PC-9 (cell line): ENCODE measurements at places on chromosomes 5 and 9.

DNA sequence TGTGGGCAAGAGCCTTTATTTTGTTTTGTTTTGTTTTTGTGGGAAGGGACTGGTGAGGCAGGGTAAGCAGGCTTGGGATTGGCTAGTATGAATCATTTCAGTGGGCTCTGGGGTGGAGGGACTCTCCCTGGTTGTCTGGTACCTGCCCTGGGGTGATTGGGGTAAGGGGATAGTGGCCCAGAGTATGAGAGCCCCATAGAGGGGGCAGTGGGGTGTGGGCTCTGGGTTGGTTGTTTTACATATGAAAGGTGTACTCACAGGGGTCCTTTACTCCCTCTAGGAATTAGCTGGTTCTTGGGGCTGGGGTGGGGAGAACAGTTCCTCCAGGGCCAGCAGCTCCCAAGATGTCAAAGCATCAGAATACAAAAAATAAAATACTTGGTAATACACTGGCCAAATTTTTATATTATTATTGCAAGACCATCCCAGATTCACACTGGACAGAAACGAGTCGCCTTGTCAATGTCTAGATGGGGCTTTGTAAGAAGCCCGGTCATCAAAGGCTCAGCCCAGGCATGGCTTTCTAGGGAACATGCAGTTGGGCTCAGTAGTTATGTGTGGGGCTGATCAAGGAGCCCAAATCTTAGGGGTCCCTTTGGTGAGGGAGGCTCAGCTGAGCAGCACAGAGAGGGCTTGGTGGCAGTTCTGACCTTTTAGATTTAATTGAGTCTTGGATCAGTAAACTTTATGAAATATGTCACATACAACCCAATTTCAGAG is 190.5 kb downstream of the NXNL2 start:
- DNase-seq = no peak

DNA sequence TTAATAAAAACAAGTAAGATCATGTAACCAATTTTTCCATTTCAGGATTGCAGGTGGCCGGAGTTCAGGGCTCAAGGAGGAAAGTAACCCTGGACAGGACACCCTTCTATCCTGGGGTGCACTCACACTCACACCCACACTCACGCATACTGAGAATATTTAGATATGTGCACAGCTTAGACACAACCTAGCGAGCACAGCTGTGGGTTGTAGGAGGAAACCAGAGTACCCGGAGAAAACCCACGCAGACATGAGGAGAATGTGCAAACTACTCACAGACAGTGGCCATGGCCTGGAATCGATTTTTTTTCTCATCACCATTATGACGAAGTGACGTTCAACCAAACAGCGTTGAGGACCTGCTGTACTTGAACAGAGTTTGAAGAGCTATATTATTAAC is 4.5 kb upstream of the EFNA5 start:
- DNase-seq = no peak

GRCh38 chr9:87427851-87428506 is 69.7 kb upstream of the DAPK1 start:
- DNase-seq = peak; percentile 56

- no peak for DNase-seq
Measured at GRCh38 chr9:91160181-91160580, 201.5 kb downstream of the AUH start.

GRCh38 chr9:94857791-94858190 is 131.3 kb downstream of the AOPEP start:
- DNase-seq = no peak
